ENCODE measurements at places on chromosomes 1 and 21. TPM values are rescaled to one million over a fixed set of nuclear protein-coding genes. Genes with fewer than 3 reads are reported as not detected.

DNA sequence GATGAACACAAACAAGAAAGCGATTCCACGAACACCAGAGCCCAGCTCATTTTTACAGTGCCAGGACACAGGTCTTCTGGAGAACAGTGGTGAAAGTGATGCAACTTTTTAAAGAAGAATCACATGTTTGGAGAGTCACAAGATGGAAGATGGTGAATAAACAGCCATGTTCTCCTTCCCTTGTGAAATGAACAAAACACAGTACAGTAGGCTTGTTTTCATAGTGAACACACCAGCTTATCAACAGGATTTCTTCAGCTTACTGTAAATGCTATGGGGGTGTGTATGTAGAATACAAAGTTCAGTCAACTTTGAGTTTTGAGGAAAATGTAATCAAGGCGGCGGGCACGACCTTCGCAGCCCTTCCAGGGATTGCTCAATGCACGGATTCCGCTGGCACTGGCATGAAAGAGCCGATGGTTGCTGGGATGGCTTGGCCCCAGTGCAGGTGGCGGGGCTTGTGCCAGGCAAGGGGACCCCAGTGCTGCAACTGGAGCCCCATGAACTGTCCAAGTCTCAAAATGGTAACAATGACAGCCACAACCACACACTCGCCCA lies 9.7 kb downstream of the TMPRSS3 start:
- peaks cover 5% of the 10 kb centered on the region for H3K27me3 ChIP-seq
- no peak overlapping the region for H3K27ac ChIP-seq
- no peaks in the 10 kb centered on the region for H3K36me3 ChIP-seq
- no peak overlapping the region for H3K4me3 ChIP-seq
- H3K4me1 ChIP-seq, result no peaks in the 10 kb centered on the region
- no peak for DNase-seq

- H3K36me3 ChIP-seq, result no peaks in the 10 kb centered on the region
- DNase-seq, result no peak
- no peak overlapping the region for H3K4me3 ChIP-seq
- H3K4me1 ChIP-seq, result no peaks in the 10 kb centered on the region
These were observed 12.4 kb upstream of the PLXNA2 start for GRCh38 chr1:208256556-208256955.

DNA sequence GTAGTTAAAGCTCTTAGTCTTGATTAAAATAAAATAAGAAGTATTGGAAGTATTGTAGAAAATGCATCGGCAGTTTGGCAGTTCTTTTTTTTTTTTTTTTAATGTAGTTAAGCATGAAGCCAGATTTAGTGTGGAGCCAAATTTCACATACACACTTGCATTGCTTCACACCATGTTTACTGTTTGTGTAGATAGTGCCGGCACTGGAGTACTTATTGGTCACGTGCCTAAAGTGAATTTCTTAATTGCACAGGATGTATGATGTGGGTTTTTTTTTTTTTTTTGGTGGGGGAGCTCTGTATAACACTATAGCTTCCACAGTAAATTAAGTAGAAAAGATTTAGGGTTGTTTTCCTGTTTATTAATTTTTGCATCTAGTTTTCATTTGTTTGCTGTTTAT lies 21.2 kb upstream of the TMEM61 start:
- no peaks in the 10 kb centered on the region for H3K4me1 ChIP-seq
- H3K36me3 ChIP-seq, result no peaks in the 10 kb centered on the region
- no peak overlapping the region for H3K4me3 ChIP-seq
- no peak for DNase-seq
- no peaks in the 10 kb centered on the region for H3K27me3 ChIP-seq
- no peak overlapping the region for H3K27ac ChIP-seq

DNA sequence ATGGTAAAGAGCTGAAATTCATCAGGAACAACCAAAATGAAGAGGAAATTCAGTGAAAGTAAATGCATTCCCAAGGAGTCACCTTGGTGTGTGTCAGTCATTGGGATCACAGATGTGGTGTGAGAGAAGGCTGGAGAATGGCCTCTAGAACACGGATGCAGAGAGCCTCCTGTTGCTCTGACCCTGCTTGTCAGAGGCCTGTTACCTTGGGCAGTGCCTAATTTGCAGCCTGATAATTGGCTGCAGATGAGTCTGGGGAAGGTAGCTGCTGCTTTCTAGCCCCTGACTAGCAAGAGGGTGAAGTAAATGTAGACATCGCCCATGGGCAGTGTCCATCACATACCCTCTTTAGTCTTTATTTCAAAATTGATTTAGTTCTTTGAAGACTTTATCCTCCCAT lies 3.3 kb downstream of the GCSAML start:
- H3K4me1 ChIP-seq, result no peaks in the 10 kb centered on the region
- H3K27ac ChIP-seq, result no peak overlapping the region
- DNase-seq, result no peak

DNA sequence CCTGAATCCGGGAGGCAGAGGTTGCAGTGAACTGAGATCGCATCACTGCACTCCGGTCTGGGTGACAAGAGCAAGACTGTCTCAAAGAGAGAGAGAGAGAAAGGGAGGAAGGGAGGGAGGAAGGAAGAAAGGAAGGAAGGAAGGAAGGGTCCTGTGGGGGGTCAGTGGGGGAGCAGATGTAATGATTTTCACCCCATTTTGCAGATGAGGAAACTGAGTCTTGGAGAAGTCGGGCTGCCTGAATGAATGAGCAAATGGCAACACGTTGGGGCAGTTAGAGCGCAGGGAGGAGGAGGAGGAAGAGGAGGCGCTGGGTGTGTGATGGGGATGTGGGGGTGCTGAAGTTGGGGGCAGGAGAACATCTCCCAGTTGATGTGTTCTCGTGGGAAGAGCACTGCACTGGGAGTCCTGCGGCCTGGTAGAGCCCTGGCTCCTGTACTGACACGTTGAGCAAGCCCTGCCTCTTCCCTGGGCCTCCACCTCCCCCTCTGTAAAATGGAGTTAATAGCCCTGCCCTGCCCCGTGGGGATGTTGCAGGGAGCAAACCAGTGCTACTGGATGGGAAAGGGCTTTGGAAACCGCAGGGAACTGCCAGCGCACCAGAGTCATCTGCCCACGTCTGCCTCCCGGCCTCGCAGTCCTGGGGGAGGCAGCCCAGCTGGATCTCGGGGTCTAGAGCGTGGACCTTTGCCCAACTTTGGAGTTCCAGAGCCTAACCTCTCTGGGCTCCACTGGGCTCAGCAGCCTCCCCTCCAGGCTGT lies 103.2 kb upstream of the CASZ1 start:
- H3K36me3 ChIP-seq, result no peaks in the 10 kb centered on the region
- H3K4me1 ChIP-seq, result no peaks in the 10 kb centered on the region
- H3K4me3 ChIP-seq, result no peak overlapping the region
- DNase-seq, result no peak
- no peak overlapping the region for H3K27ac ChIP-seq
- H3K27me3 ChIP-seq, result no peaks in the 10 kb centered on the region

SPRR2D gene
- total RNA-seq, result not detected

DNA sequence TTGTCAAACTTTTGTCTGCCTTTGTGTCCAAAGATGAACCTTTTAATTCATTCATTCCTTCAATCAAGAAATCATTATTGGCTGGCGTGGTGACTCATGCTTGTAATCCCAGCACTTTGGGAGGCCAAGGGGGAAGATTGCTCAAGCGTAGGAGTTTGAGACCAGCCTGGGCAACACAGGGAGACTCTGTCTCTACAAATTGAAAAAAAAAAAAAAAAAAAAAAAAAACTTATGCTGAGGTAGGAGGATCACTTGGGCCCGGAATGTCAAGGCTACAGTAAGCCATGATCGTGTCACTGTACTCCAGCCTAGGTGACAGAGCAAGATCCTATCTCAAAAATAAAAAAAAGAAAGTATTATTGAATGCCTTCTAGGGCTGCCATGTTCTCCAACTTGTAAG lies 51.3 kb upstream of the CXADR start:
- H3K36me3 ChIP-seq, result no peaks in the 10 kb centered on the region
- no peaks in the 10 kb centered on the region for H3K27me3 ChIP-seq
- H3K4me3 ChIP-seq, result no peak overlapping the region
- H3K27ac ChIP-seq, result no peak overlapping the region

- H3K36me3 ChIP-seq, result no peaks in the 10 kb centered on the region
- no peaks in the 10 kb centered on the region for H3K4me1 ChIP-seq
- H3K27me3 ChIP-seq, result no peaks in the 10 kb centered on the region
- no peak overlapping the region for H3K4me3 ChIP-seq
These were observed 272.3 kb downstream of the ADGRL2 start for GRCh38 chr1:82073071-82073470.

CACHD1 gene
- 2.3 TPM for total RNA-seq

- no peak for DNase-seq
- H3K4me1 ChIP-seq, result no peaks in the 10 kb centered on the region
- no peaks in the 10 kb centered on the region for H3K36me3 ChIP-seq
- no peak overlapping the region for H3K4me3 ChIP-seq
- no peaks in the 10 kb centered on the region for H3K27me3 ChIP-seq
- no peak overlapping the region for H3K27ac ChIP-seq
These were observed 34.5 kb upstream of the HTR1D start for GRCh38 chr1:23251812-23252211.

GRCh38 chr1:177611402-177611801 lies 358.5 kb downstream of the SEC16B start:
- H3K27ac ChIP-seq, result no peak overlapping the region
- H3K4me3 ChIP-seq, result no peak overlapping the region
- H3K4me1 ChIP-seq, result no peaks in the 10 kb centered on the region
- no peak for DNase-seq
- no peaks in the 10 kb centered on the region for H3K27me3 ChIP-seq
- no peaks in the 10 kb centered on the region for H3K36me3 ChIP-seq

RGS1 gene
- total RNA-seq, result 1.0 TPM

DNA sequence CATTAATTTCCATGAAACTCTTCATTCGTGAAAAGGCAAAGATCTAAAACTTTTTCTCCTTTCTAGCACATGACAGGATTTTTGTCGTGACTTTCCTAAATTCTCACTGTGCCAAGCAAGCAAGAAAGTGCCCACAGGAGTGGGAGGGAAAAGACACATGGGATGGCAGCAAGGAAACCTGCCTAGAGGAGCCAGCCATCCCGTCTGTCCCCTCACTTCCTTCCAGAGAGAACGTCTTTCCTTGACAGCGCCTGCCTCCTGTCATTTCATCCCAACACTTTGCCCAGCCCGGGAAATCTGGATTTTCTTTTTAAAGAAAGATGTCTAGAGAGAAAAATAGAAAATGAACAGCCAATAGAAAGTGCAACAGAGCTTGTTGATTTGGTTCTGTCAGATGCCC lies 200.6 kb upstream of the PTBP2 start:
- DNase-seq, result no peak
- no peaks in the 10 kb centered on the region for H3K4me1 ChIP-seq
- no peaks in the 10 kb centered on the region for H3K36me3 ChIP-seq
- H3K27ac ChIP-seq, result peak overlapping the region; percentile 16
- no peak overlapping the region for H3K4me3 ChIP-seq

AIDA gene
- 23.6 TPM for total RNA-seq

DNA sequence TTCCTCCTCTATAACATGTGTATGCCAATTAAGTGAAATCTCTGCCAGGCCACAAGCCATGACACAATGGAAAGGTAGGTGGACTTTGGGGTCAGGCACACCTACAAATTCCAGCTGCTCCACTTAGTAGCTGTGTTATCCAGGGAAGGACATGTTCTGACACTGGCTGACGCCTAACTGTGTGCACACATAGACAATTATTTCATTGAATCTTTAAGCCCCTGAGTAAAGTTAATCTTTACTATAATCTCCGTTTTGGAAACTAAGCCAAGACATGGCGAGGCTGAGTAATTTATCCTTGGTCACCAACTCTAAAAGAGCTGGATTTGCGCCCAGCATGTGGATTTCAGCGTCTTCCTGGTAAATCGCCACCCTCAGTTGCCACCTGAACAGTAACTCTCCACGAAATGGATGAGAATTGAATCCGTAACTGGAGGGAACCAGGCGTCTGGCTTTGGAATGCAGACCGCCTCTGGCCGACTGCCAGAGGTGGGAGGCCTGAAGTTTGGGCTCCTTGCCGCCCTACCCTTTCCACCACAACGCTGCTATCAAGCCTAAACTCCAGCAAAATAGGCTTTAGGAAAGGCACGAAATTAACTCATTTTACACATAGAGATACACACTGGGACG lies 888 bp upstream of the SNRPE start:
- H3K27me3 ChIP-seq, result no peaks in the 10 kb centered on the region
- no peak for DNase-seq
- peaks cover 12% of the 10 kb centered on the region for H3K4me1 ChIP-seq
- peak overlapping the region; percentile 96 for H3K4me3 ChIP-seq

DNA sequence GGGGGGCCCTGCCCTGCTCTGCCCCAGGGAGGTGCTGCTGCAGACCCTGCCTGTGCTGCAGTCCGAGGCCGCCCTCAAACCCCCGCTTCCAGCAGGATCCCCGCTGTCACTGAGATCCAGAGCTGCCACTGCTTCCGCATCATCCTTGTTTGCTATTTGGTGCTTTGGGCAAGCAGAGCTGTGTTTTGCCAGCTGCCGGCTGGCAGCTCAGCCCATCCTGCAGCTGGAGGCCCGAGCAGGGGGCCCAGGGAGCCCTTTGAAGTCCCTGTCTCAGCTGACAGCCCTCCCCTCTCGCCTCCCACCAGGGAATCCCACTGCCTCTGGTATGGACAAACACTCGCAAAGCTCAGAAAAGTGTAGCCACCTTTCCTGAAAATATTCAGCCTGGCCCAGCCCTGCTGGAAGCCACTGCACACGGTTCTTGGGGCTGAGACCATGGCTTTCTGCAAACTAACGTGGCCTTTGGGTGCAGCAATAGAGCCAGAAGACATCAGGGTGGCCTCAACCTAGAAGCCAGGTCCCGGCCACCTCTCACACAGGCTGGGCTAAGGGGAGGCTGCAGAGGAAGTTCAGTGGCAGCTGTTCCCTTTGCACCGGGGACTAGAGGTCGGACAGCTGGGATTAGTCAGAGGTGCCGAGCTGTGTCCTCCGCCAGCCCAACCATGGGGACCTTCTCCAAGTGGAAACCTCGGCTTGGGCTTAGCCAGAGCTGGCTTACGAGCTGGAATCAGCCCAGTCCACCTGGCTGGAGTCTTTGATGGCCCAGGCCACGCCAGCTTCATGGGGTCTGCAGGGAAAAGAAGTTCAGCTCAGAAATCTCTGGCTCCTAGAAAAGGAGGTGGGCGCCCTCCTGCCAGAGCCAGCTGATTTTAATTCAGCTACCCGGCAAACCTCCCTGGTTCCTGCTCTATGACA lies 107.1 kb downstream of the SPSB1 start:
- no peaks in the 10 kb centered on the region for H3K36me3 ChIP-seq
- no peak overlapping the region for H3K4me3 ChIP-seq
- peak overlapping the region; percentile 68 for H3K27ac ChIP-seq
- peaks cover 31% of the 10 kb centered on the region for H3K4me1 ChIP-seq
- DNase-seq, result peak; percentile 78

GRCh38 chr21:40120940-40121575 lies 253.8 kb downstream of the PCP4 start:
- no peak for DNase-seq
- no peaks in the 10 kb centered on the region for H3K27me3 ChIP-seq
- H3K4me3 ChIP-seq, result no peak overlapping the region
- H3K4me1 ChIP-seq, result no peaks in the 10 kb centered on the region
- H3K27ac ChIP-seq, result no peak overlapping the region
- H3K36me3 ChIP-seq, result no peaks in the 10 kb centered on the region

GLMN gene
- total RNA-seq, result 9.5 TPM

OR6K3 gene
- not detected for total RNA-seq

OR2L5 gene
- total RNA-seq, result not detected

C1orf185 gene
- not detected for total RNA-seq
